ENCODE measurements at places on chromosomes 2 and 18.

GRCh38 chr2:219368690-219369191 lies 19.0 kb downstream of the DNPEP start:
- DNase-seq: no peak

- no peak for DNase-seq
These were observed 44.4 kb upstream of the ITPRID2 start for GRCh38 chr2:181847198-181847556.

DNA sequence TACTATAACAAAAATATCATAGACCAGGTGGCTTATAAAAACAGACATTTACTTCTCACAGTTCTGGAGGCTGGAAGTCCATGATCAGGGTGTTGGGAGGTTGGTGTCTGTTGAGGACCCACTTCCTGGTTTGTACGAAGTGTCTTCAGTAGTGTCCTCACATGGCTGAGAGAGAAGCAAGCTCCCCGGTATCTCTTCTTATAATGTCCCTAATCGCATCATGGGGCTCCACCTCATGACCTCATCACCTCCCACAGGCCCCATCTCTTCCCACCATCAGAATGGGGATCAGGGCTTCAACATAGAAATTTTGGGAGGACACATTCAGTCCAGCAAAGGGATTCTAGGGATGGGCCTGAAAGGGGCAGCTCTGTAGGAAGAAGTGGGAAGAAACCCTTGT lies 4.8 kb upstream of the NIFK start:
- no peak for DNase-seq

DNA sequence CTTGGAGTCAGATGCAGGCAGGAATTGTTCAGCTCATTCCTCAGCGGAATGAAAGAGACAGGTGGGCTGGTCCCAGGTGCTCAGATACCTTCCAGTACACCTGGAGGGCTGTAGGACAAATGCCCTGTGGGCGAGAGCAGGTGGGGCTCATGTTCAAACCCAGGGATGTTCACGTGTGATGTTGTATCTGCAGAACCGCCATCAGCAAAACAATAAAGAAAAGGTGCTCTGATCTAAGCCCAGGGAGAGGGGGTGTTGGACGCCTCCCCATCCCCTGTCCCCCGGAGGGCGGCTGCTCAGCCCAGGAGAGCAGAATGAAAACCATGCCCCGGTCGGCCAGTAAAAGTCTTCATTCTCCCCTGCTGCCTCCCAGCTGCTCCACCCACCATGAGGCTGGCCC lies 197.4 kb downstream of the HAUS1 start:
- no peak for DNase-seq

GRCh38 chr2:158988501-158988900 lies 20.1 kb downstream of the TANC1 start:
- DNase-seq: no peak

- DNase-seq: no peak
These were observed 1.9 kb downstream of the TANC1 start for GRCh38 chr2:158970241-158970751.

GRCh38 chr2:27003007-27003406 lies 29.8 kb upstream of the TMEM214 start:
- no peak for DNase-seq

GRCh38 chr18:36379435-36379984 lies 82.0 kb downstream of the FHOD3 start:
- DNase-seq: no peak

DNA sequence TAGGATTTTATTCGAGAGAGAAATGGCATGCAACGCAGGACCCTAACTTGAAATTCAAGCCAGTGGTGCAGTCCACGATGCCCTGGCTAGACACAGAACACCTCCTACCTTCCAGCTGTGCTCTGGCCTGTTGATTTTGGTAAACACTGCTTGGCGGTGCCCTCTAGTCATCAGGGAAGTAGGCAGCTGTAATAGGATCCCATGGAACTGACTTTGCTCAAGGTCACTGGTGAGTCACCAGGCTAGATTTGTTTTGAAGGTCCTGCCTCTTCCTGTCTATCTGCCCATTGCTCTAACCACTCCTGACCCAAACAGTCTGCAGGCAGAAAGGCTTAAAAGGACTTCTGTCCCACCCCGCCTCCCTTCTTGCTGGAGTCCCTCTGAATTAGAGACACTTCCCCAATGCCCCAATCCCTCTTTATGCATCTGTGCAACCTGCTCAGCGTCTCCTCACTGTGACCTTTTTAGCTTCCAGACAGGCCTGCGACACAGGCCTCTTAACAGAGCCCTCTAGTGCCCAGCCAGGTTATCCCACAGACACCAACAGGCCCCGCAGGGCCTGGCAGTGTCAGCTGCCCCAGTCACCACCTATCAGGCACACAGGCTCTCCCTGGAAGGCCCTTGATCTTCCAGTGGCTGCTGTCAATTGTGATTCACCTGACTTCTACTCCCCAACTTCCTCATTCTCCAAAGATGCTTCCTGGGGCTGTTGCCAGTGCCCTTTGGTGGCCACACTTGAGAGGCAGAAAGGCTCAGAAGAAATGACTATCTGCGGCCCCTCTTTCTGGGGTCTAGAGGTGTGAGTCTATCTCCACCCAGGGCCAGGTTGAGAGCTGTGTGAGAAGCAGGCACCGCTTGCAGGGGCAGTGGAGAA lies 5.2 kb downstream of the TMEM127 start:
- DNase-seq: peak; percentile 17

DNA sequence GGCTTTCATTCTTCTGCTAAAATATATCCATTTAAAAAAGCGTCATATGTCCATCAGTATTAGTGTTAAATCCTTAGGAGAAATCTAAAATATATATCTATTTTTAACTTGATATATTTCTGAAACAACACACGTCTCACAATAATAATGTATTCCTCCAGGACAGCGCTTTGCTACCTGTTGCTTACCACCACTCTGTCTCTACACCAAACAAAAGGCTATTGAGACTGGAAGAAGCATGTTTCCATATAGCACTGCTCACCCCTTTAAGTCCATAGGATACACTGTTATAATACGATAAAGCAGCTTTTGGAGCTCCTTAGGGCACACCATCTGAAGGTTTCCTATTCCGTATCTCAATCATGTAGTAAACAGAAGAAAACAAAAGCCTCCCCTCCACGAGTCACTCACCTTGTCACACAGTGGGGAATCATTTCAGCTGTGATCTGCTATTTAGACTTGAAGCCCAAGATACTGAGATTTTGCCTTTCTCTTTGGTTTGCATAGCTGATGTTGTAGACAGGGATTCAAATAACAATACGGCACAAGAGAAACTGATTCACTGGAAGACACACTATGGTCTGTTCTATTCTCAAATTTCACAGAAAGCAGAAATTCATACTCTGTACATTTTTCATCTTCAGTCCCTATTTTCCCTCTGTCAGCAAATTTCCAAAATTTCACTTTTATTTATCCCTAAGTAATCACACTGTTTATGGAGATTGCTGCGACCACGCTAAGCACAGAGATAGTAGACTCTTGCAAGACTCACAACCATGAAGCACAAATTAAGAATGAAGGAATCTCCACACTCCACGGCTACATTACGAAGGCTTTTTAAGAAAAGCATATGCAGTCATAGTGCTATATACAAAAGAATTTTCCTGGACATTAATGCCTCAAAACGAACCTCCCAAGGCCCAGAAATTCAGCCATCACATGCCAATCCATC lies 187.1 kb downstream of the TCF4 start:
- DNase-seq: no peak

DNA sequence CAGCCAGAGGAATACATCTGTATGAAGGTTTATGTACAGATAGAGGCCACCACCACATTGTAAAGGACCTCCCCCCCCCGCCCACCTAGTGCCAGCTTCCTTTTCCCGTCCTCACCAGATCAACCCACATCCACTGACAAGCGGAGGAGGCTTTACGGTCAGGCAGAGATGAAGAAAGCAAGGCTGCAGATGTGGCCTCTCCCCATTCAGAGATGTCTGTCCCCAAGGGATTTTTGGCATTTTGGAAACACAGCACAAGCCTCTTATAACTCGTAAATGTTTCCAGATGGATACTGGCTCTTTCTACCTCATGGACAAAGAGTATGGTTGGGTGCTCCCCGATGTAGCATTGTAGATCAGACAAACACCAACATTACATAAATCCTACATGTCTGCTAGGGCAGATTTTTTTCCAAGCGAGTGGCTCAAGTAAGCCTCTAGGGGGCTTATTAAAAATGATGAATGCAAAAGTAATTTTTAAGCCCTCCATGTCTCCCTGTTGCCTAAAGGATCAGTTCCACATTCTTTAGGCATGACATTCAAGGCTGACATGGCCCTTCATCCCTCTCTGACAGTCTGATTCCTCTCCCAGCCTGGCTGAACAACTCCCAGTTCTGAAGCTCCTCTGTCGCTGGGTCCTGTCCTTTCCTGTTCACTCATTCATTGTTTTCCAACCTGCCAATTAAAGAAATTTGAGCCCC lies 11.7 kb downstream of the VIT start:
- DNase-seq: no peak

GRCh38 chr2:65164426-65164891 lies 34.6 kb upstream of the RAB1A start:
- no peak for DNase-seq

DNA sequence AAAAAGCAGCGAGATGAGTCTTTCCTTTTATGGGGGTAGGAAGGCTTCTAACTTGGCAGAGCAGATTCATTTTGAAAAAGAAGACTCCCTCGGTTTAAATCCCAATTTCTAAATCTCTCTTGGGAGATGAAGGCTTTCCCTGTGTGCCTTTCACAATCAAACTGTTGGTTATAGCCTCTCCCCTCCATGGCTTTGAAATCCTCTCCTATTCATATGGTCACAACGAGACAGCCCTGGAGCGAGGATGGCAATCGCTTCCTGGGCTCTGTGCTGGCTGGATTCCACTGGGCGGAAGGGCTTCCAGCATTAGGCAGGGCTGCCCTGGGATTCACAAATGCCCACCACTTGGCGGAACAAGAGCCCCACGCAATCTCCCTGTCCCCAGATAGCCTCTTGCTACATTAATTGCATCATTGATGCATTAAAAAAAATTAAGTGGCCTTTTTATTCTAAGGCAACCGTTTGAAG lies 1.6 kb downstream of the CAVIN2 start:
- no peak for DNase-seq

DNA sequence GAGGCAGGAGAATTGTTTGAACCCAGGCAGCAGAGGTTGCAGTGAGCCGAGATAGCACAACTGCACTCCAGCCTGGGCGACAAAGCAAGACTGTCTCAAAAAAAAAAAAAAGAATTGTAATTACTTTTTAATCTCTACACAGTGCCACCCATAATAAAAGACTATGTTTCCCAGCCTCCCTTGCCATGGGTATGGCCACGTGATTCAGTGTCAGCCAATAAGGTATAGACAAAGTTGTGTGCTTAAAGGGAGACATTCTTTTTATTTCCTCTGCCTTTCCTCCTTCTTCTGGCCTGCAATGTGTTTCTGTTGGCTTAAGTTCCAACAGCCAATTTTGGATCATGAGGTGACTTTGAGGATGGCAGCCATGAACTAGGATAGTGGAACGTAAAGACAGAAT lies 406.9 kb downstream of the LNPK start:
- DNase-seq: no peak

- no peak for DNase-seq
These were observed 31.3 kb upstream of the SSB start for GRCh38 chr2:169767243-169767888.

DNA sequence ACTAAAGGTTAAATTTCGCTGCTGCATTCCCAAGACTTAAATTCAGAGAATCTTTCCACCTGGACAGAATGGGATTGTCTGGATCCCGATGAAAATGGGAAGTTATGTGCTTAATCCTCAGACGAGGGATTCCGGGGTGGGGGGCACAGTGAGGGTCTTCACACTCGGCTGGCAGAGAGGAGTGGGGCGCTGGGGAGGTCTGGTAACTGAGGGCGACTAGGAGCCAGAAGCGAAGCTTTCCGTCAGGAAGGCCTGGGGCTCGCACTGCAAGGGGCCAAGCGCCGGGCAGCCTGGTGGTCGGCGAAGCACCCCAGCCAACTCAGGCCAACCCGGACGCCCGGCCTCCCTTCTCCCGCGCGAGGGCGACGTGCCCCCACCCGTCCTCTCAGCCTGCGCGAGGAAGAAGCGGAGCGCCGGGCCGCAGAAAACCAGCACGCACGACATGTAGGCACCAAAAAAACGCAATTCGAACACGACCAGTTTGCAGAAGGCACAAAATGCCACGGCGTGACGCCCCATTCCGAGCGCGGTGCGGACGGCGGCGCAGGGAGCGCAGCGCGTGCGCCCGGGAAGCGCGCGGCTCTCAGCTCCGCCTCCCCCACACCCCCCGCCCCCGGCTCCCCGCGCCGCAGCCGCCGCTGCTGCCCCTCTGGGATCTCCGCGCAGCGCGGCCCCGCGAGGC lies 188.1 kb downstream of the ZEB2 start:
- DNase-seq: peak; percentile 77

GRCh38 chr2:153077311-153077710 lies 358.9 kb downstream of the ARL6IP6 start:
- no peak for DNase-seq

- DNase-seq: no peak
These were observed 158.6 kb upstream of the PARD3B start for GRCh38 chr2:204386668-204387067.

DNA sequence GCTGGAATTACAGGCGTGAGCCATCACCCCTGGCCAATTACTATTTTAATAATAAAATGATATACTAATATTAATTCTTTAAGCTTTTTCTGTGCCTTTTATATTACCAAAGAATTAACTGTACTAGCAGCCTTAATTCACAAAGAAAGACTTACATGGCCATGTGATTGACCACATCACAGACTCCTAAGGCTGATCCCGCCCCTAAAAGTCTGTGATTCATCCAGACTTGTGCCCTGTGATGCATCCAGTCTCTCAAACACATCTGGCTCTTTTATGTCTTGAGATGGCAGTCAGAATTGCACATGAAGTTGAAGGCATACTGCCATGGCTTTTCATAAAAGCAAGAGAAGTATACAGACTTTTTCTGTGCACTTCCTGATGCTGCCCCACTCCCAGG lies 91.7 kb downstream of the DTNA start:
- no peak for DNase-seq

GRCh38 chr18:56641714-56642337 lies 3.4 kb upstream of the TXNL1 start:
- no peak for DNase-seq

- no peak for DNase-seq
These were observed 49.4 kb upstream of the SP5 start for GRCh38 chr2:170665743-170666142.

- DNase-seq: no peak
These were observed 49.2 kb upstream of the PPP1CB start for GRCh38 chr2:28702415-28702861.

GRCh38 chr18:29874519-29875098 lies 1167.9 kb downstream of the DSC3 start:
- no peak for DNase-seq

- no peak for DNase-seq
These were observed 94.3 kb downstream of the MBD2 start for GRCh38 chr18:54130177-54130576.

- DNase-seq: no peak
These were observed 346.2 kb upstream of the MEX3C start for GRCh38 chr18:51543658-51544155.

DNA sequence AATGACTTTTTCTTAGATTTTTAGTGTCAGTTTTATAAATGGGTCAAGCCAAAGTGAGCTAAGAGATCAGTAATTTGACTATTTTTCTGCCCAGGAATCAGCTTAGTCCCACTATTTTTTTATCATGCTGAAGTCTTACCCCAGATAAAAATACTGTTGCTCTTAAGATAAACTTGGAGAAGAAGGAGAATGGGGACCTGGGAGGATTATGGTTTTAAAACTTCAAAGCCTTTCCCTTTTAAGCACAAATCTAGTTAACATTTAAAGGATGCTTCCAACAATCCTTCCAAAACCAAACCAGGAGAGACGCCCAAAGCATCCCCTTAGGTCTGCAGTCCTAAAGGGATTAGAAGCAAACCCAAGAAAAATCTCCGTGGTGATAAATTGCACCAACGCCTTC lies 172.4 kb downstream of the SP3 start:
- no peak for DNase-seq

All from NCI-H2107 (cell line).